ENCODE measurements at places on chromosomes 7 and 10.
A peak's percentile ranks its signal among the peaks of the same experiment; 100 is the strongest.

DNA sequence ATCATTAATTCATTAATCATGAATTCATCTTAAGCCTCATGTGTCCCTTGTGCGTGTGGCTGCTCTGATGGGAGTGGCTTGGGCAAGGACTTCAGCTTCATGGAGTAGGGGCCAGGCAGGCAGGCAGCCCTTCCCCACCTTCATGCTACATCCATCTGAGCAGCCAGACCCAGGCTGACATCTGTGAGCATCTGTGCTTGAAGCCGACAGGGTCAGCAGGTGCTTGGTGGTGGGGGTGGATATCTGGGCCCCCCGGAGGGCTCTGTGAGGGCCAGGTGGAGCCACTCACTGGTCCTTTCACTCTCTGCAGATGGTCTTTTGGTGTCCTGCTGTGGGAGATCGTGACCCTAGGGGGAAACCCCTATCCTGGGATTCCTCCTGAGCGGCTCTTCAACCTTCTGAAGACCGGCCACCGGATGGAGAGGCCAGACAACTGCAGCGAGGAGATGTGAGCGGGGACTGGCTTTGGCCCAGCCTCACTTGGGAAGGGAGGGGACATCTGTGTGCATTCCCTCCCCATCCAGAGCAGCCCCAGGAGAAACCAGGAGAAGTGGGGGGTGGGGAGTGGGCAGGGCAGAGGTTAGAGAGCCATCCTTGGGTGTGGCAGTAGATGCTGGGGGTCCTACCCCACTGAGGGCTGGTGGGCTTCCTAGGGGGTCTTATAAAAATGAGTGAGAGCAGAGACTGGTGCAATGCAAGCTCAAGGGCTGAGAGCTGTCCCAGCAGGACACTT, 14.7 kb upstream of the CSGALNACT2 start:
- DNase-seq = no peak

DNA sequence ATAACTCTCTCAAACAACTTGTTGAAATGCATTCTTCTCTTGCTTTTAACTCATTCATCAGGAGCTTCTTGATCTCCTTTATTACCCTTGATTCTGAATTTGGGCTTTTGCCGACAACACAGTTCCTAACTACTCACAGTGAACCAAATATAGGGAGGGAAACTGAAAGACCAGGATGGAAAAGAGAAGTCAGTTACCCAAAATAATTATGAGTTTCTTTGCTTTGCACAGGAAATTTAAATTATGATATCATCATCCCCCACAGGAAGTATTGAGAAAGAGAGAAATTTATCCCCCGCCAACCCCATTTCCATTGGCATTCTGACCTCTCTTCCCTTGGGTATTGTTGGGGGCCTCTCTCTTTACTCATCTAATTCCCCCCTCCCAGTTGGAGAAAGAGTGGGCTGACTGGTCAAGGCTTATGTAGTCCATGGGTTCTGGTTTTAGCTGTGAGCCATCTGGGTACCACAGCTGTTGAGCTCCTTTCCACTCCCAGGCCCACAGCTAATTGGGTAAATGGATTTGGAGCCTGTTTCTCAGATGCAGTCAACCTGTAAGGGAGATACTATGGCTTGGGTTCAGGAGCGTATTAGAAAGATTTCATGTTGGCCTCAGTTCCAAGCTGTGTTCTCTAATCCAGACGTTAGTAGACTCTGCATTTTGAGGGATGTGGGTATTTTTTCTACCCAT, 109.0 kb downstream of the FZD1 start:
- no peak for DNase-seq

DNA sequence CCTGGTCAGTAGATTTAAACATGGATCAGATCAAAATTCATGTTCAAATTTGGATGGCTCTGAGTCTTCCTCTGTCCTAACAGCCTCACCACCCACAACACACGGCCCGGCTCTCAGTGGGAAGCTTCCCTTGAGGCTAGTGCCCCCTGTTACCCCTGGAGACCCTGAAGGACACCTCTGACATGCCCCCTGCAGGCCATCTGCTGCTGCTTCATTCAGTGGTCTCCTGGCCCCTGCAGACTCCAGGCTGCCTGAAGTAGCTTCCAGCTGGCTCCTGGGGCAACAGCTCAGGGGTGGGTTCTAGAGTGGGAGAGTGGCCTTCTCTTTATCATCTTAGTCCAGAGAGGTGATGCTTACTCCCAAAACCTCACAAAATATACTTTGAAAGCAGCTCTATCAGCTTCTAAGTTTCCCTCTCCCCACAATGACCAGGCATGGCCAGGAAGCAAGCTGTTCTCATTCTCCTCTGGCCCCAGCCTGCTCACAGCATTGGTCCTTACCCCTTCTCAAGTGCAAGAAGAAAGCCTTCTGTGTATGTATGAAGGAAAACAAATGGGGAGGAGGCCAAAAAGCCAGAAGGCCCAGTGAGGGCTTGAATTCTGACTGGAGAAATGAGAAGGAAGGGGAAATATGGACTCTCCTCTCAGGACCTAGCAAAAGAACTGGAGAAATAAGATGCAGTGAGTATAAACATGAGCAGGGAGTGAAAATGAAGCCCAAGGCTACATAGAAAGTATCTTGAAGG, 189.6 kb upstream of the INHBA start:
- no peak for DNase-seq

DNA sequence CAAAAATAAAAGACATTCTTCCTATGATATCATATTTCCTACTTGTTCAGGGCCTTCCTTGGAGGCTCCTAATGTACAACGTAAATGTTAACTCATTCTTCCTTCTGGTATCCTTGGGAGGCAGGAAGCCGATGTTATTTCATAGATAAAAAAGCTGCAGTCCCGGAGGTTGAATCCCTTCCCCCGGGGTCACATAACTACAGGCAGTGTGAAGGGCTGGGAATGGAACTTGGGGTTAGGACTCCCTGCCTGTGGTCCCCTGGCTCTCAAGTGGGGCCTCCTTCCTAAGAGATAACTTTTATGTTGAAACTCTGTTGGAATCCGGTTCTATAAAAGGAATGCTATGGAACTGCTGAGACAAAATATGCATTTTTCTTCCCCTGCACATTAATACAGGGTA, 14.9 kb upstream of the CCDC3 start:
- no peak for DNase-seq

- no peak for DNase-seq
Observed at GRCh38 chr10:113732160-113732881, 19.2 kb upstream of the PLEKHS1 start.

DNA sequence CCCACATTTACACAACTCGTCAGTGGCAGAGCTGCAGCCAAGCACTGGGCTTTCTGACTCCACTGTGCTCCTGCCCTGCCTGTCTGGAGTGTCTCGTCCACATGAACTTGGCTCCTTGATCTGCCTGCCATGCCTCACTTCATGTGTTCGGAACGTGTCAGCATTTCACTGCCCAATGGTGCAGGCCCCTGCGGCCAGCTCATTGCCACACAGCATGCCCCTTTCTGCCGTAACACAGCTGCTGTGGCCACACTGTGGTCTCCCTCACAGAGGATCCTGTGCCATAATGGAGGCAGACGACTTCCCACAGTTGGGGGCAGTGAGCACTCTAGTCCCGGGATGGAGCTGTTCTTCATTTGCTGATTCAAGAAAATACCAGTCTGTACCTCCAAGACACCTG, 94.2 kb upstream of the GJD4 start:
- DNase-seq = no peak

- no peak for DNase-seq
Observed at GRCh38 chr10:132271458-132272230, 36.1 kb downstream of the STK32C start.

DNA sequence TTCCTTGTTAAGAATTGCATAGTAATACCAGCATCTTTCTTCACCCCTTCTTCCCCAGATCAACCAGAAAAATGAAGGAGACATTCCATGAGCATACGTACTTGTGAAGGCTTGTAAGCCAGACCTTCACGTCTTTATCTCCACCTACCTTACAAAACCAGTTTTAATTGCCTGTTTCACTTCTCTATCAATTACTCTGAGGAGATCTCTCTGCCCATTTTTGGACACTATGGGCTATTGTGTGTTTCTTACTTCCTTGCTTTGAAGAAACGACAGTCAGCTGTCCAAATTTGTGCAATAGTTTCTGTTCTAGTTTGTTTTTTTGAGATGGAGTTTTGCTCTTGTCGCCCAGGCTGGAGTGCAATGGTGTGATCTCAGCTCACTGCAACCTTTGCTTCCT, 349.7 kb upstream of the MBL2 start:
- DNase-seq = no peak

DNA sequence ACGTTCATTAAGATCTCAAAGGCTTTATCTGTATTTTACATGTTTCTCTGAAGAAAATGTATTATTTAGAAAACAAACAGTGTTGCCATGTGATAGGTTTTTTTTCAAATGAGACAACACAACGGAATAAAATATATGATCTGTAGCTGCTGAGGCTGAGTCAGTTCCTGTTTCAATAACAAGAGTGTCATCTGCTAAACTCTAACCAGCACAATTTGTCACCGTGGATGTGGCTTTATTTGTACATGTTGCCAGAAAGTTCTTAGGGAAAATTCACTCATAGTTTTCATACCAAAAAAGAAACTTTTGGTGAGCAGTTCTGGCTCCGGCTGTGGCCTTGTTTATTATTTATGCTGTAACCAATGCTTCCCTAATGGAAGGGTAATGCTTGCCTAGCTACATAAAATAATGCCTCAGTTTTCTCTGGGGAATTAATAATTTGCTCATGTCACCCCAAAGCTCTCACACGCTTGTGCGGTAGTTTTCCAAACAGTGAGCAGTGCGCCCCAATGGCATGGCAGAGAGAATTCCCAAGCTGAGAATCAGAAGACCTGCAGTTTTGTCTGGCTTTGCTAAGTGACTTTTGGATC, 20.3 kb upstream of the KLF6 start:
- peak; percentile 49 for DNase-seq

- DNase-seq = no peak
Observed at GRCh38 chr10:45199205-45199740, 116.1 kb downstream of the OR13A1 start.

- no peak for DNase-seq
Observed at GRCh38 chr7:124072603-124073309, 39.9 kb upstream of the TMEM229A start.

- DNase-seq = no peak
Observed at GRCh38 chr7:13910805-13911551, 78.5 kb downstream of the ETV1 start.

- no peak for DNase-seq
Observed at GRCh38 chr7:18689551-18689950, 194.0 kb downstream of the HDAC9 start.

- DNase-seq = no peak
Observed at GRCh38 chr10:124473070-124473469, 11.4 kb downstream of the LHPP start.

DNA sequence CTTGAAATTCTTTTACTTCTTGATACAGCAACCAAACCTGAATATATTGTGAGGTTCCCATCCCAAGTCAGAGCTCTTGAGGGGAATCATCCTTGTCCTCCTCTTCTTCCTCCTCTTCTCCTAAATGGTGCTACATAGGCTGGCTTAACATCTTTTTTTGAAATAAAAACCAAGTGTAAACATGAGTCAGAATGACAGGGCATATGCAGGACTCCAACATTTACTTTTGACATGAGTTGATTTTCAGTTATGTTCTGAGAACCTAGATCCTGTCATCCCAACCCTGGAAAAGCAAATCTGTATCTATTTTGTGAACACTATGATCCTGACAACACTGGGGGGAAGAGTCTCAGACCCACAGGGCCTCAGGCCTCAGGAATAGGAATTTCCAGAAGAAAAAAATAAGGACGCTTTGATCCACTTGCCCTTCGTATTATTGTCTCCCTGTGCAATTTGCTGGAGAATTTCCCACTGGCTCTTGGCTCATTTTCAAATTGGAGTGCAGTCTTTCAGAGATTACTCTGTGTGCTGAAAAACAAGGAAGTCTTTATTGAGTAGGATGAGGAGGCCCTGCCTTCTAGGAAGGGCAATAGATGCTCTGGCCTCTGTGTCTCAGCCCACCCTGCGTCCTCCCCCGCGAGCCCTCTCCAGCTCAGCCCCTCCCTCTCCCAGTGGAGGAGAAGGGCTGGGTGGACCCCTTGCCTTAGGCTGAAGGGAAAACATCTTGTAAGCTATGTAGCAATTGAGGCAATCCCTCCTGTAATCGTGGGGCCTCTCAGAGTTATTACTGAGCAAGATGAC, 121.6 kb downstream of the CREB5 start:
- DNase-seq = no peak

DNA sequence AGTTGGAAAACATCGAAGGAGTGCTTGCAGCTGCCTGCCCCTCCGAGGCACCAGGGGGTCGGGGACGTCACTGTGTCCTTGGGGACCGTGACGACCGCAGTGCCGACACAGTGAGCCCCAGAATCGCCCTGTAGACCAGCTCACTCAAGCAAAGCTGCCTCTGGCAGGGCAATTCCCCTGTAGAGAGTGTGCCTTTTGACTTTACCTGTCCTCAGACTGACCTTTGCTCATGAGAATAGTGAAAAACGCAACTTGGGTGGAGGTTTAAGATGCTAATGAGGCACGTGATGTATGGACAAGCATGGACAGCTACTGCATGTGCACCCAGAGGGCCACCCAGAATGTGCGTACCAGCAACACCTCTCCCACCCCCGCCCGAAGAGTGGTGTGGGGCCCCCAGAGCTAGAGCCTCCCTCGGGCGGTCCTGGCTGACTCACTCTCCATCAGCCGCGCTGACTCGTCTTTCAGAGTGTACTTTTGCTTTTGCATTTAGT, 271.9 kb downstream of the ADARB2 start:
- no peak for DNase-seq

- no peak for DNase-seq
Observed at GRCh38 chr10:104893701-104894100, 252.6 kb downstream of the SORCS3 start.

- no peak for DNase-seq
Observed at GRCh38 chr10:124448696-124449169, 1.1 kb downstream of the NKX1-2 start.

GRCh38 chr7:36472141-36472729, 82.6 kb downstream of the ANLN start:
- DNase-seq = no peak

GRCh38 chr10:30029872-30030256, 29.5 kb downstream of the JCAD start:
- DNase-seq = no peak

DNA sequence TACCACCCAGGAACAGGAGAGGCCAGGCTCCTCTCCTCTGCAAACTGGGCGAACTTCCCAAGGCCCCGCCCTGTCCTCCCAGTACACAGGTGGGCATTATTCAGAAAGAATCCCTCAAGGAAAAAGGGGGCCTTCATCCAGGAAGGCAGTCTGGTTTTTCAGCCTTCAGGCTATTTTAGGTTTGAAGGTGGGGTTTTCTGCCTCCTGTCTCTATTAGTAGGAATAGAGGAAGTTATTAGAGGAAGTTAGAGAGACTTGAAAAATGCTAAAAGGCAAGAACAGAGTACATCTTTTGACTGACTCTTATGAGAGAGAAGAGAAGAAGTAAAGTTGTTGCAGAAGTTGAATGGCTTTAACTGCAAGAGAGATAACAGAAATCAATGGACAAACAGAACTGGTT, 250.9 kb upstream of the SORCS1 start:
- no peak for DNase-seq

- DNase-seq = no peak
Observed at GRCh38 chr7:35267411-35267810, 13.5 kb upstream of the TBX20 start.

All from activated CD4-positive, CD25-positive, alpha-beta regulatory T cell treated with anti-CD3 and anti-CD28 coated beads, Interleukin-2, amount 50 U/mL, for 16 hours (primary cell).